ENCODE measurements at places on chromosomes 5 and 9. TPM values are rescaled to one million over a fixed set of nuclear protein-coding genes. Genes with fewer than 3 reads are reported as not detected.
A peak's percentile ranks its signal among the peaks of the same experiment; 100 is the strongest.

GRCh38 chr9:8348756-8349155 is 549.2 kb upstream of the DMAC1 start:
- no peak overlapping the region for H3K27ac ChIP-seq
- DNase-seq, result no peak
- no peaks in the 10 kb centered on the region for H3K4me1 ChIP-seq
- no peaks in the 10 kb centered on the region for H3K27me3 ChIP-seq
- no peaks in the 10 kb centered on the region for H3K36me3 ChIP-seq

- no peak overlapping the region for H3K4me3 ChIP-seq
- no peak for DNase-seq
- peaks cover 35% of the 10 kb centered on the region for H3K27me3 ChIP-seq
Observed at GRCh38 chr9:4875559-4875958, 82.8 kb downstream of the RCL1 start.

RANBP17 gene
- total RNA-seq, result 6.5 TPM

BRINP1 gene
- total RNA-seq, result 0.66 TPM

DNA sequence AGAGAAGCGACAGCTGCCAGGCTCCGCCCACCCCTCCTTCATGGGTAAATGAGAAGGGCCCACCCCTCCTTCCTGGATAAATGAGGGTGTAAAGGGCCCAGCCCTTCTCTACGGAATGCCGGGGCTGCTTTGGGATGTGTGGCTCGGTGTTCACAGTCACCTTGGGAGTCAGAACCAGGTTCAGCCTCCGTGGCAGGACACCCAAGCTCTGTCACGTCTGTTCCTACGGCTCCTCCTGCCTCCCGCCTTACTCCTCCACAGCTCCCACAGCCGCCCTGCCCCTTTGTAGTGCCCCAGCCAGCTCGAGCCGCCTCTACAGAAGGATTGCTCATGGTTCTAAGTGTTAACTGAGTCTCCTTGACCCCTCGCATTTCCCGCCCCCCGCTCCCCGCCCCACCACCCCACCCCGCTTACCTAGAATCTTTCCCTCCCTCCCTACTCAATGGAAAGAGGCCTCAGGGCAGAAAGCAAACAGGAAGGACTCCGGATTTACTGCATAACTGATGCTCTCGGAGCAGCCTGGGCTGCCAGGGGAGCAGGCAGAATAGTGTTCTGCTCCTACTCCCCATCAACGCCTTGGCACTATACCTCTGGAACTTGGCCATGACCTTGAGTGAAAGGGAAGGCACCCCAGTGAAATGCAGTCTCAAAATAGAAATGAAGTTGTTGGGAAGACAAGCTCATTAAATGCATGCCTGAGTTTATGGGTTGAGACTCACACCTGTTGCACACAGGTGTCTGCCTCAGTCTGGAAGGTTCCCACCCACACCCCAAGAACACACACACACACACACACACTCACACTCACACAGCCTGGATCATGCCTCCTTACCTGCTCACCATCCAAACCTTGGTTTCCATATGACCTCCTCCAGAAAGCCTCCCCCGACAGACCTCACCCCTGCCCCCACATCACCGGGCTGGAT is 59.6 kb downstream of the NEURL1B start:
- DNase-seq, result no peak
- no peaks in the 10 kb centered on the region for H3K27me3 ChIP-seq
- H3K36me3 ChIP-seq, result no peaks in the 10 kb centered on the region
- peak overlapping the region; percentile 47 for H3K4me3 ChIP-seq
- peak overlapping the region; percentile 71 for H3K27ac ChIP-seq

GRCh38 chr9:89528540-89528939 is 30.6 kb upstream of the SEMA4D start:
- no peaks in the 10 kb centered on the region for H3K4me1 ChIP-seq
- no peak for DNase-seq
- H3K27ac ChIP-seq, result no peak overlapping the region
- H3K36me3 ChIP-seq, result no peaks in the 10 kb centered on the region

TXNDC8 gene
- not detected for total RNA-seq

DNA sequence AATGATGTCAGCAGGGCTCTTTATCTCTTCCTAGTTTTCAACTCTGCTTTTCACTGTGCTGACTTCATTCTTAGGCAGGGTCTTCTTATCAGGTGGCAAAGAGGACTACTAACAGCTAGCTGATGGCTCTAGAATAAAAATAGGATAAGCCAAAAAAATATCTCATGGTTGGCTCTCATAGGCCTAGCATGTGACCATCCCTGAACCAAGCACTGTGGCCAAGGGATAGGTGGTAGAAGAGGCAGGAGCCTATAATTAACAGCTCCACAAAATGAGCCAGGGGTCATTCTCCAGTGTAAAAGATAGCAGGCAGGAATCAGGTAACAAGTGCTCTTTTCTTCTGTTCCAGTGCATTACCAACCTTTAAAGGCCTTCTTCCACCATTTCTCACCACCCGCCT is 21.1 kb downstream of the ANKDD1B start:
- H3K36me3 ChIP-seq, result peaks cover 9% of the 10 kb centered on the region
- no peak overlapping the region for H3K4me3 ChIP-seq
- H3K4me1 ChIP-seq, result peaks cover 14% of the 10 kb centered on the region
- no peak for DNase-seq
- no peaks in the 10 kb centered on the region for H3K27me3 ChIP-seq

DNA sequence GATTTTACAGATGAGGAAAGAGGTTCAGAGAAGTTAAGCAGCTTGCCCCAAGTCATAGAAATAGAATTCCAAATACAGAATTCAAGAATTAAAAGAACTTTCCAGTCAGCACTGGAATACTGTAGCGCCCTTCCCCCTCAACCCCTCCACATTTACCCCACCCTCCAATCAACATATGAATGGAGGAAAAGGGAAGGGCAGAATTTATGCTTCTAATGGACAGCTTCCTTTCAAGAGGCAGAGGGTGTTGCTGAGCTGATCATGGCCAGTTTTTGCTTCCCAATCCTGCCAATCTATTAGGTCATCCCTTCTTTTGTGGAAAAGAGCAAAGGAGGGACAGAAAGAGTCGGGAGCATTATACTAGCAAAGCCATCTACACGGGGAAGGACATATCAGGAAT is 39.1 kb upstream of the ANKRD31 start:
- no peaks in the 10 kb centered on the region for H3K36me3 ChIP-seq
- no peak overlapping the region for H3K4me3 ChIP-seq
- H3K27me3 ChIP-seq, result no peaks in the 10 kb centered on the region
- no peaks in the 10 kb centered on the region for H3K4me1 ChIP-seq

DNA sequence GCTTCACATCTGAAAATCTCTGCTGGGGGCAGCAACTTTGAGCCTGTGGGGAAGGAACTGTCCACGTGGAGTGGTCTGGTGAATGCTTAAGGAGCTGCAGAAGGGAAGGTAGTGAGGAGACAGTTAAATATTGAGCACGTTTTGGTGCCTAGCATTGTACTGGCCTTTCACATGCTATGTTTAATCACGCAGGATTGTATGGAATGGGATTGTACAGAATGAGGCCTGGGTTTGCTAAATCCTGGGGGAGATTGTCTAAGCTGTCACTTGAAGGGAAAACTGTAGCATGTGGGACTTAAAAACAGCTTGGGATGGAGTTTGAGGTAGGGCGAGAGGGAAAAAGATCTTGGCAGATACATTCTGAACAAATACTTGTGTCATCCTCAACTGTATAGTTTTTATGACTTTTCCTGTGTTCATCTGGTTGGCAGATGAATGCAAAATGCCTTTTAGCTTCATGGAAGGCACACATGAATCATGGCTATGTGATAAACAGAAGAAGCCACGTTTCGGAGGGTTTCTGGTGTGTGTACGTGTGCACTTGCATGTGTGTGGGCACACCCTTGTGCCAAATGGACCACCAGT is 106.6 kb downstream of the TMC1 start:
- no peak overlapping the region for H3K27ac ChIP-seq
- H3K4me1 ChIP-seq, result no peaks in the 10 kb centered on the region
- no peak for DNase-seq
- H3K27me3 ChIP-seq, result no peaks in the 10 kb centered on the region
- H3K36me3 ChIP-seq, result no peaks in the 10 kb centered on the region
- no peak overlapping the region for H3K4me3 ChIP-seq

DNA sequence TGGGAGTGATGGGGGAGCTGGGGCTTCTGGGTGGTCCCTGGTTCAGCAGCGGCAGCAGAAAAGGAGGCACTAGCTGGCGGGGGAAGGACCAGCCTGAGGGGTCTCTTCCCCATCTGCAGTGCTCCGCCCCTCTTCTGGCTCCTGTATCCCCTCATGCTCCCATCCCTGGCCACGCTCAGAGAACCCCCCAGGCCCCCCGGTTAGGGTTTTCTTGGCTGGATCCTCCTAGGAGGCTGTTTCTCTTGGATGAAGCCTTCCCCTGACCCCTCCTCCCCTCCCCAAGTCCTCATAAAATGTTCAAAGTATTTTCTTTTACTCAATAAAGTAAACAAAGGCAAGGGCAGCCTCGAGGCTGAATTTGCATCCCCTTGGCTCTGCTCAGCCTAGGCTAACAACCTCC is 60.8 kb downstream of the FGF18 start:
- peaks cover 41% of the 10 kb centered on the region for H3K4me1 ChIP-seq
- DNase-seq, result no peak
- no peaks in the 10 kb centered on the region for H3K36me3 ChIP-seq
- H3K4me3 ChIP-seq, result no peak overlapping the region

GRXCR2 gene
- total RNA-seq, result 1.1 TPM

Data from left ventricle myocardium inferior (tissue), 1 donor.